ENCODE measurements at places on chromosomes 5 and 9. TPM values are rescaled to one million over a fixed set of nuclear protein-coding genes. Genes with fewer than 3 reads are reported as not detected.

The CHSY3 gene
- total RNA-seq = not detected

GRCh38 chr5:109838157-109838556, 148.4 kb downstream of the MAN2A1 start:
- DNase-seq = no peak

DNA sequence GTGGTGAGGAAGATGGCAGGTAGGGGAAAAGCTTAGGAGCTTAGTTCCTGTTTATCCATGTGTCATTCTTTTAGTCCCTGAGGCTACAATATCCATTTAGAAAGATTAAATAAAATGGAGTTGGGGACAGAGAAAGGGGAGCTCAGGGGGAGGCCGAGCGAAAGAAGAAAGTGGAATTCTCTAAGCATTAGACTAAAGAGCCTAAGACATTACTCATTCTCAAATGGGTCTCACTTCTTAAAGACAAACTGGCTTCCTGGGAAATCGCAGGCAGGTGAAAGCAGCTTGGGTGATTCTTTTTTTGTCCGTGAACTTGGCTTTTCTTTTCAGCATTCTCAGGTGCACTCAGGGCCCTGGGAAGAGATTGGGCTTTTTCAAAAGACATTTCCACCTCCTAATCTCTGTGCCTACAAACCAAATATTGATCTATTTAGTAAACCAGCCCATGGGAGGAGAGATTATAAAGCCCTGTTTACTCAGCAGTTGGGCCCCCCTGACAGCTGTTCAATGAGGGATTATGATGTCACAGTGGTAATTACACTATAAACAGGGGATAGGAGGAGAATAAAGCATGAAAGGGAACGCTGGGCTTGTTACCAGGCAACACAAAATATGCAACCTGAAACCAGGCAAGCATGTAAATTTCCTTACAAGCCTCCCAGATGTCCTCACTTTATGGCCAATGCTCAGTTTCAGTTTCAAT, 584.0 kb downstream of the ACTL7B start:
- DNase-seq = peak; percentile 29

DNA sequence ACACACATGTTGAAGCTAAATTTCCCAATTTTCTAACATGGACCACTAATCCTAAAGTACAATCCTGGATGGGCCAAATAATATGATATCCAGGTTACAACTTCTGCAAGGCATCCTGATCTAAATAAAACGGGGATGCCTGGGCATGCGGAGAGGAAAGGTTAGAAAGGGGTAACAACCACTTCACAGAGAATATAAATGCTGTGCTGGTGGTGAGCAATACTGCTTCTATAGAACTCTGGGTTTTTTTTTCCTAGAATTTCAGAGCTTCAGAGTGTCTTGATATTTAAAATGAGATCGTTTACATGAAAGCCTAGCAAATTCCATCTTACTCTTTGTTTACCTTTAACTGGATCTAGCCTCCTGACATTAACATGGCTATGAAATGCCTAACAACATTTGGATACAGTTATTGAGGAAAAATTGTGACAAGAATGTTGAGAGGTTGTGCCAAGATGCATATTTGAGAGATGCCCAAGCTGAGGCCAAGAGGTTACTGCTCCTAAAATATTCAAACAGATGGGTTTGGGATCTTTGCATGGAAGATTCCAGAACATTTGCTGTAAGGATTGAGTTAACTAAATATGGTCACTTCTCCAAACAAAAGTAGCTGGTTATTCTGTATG, 22.4 kb downstream of the TNFAIP8 start:
- no peak for DNase-seq

DNA sequence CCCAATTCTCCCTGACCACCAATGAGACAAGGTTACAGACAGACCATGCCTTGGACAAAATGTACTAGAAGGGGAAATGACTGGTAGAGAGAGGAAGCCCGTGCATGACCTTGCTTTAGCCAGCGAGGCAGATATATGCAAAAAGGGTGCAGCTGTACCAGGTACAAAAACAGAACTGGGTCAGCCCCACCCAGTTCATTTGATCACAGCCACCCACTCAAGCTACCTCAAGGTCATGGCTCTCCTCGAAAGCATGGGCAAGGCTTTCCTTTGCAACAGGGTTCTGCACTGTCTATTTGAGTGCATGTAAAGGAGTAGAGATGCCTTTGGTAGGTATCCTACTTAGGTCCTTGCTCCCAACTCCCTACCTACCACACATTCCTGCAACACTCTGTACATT, 33.3 kb downstream of the TLE1 start:
- DNase-seq = no peak

DNA sequence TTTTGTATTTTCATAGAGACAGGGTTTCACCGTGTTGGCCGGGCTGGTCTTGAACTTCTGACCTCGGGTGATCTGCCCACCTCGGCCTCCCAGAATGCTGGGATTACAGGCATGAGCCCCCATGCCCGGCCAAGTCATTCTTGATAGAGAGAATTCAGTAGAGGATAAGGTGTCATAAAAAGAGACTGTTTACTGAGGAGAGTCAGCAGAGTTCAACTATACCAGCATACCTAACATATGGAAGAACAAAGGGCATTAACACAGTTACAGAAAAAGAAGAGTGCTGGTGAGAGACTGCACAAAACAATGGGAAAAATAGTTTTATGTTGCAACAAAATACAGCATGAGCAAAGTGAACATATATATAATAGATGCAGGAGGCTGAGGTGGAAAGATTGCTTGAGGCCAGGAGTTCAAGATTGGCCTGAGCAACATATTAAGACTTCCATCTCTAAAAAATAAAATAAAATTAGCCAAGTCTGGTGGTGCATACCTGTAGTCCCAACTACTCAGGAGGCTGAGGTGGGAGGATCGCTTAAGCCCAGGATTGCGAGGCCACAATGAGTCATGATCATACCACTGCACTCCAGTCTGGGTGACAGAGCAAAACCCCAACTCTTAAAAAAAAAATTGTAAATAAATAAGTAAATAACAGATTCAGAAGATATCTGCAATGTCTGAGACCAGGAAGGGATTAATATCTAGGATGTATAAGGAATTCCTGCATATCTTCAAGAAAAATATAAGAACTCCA, 19.5 kb downstream of the B4GALT1 start:
- DNase-seq = no peak

GRCh38 chr5:98604721-98605425, 168.6 kb upstream of the RGMB start:
- no peak for DNase-seq

The PPIC gene
- total RNA-seq = 21.9 TPM

- no peak for DNase-seq
Measured at GRCh38 chr5:179300581-179301180, 44.6 kb downstream of the ADAMTS2 start.

The FABP6 gene
- total RNA-seq = 22.4 TPM

The NRG2 gene
- 6.8 TPM for total RNA-seq

DNA sequence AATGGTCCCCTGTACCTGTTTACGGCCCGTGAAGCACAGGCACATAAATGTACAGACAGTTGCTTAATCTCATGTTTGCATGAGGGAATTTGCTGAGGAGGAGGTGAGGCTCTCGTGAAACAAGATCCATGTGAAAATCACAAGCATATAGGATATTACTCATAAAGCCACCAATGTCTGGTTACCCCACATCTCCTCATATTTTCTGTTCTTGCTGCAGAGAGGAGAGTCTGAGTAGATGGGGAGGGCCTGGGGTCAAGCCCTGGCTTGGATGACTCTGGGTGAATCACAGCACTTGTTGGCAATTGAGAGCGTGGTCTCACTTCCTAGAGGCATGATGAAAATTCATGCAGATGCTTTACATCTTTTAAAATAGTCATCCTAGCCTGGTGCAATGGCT, 975 bp downstream of the AGXT2 start:
- no peak for DNase-seq

GRCh38 chr5:151107084-151107483, 26.2 kb upstream of the TNIP1 start:
- DNase-seq = no peak

GRCh38 chr5:172172912-172173563, 15.0 kb downstream of the STK10 start:
- peak; percentile 45 for DNase-seq

DNA sequence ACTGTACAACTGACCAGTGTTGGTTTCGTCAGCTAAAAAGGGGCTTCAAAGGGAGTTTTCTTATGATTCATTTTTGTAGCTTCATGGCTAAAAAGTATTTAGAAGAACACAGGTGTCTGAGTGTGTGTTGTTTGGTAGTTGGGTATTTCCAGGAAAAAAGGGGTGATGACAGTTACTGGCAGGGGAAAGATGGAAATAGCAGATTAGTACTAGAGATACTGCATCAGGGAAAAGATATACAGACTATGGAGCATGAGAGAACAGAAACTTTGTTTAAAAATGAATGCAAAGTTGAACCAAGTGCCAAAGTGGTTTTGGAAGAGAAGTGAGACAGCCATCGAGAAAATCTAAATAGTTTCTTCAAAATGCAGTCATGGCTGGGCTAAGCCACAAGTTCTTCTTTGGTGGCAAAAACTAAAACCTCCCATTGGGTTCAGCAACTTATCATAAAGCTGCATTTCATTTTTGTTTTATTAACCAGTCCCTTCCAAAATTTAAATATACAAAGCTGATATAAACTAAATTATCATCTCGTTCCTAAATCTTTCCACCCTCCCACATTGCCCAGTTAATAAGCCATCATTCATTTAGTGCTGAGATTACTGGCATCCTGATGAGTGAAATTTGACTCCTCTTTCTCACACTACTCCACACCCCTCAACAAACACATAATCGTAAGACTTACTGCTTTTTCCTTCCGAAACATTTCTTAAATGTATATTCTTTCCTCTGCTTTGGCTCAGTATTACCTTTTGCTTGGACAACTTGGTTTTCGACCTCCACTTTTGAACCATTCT, 33.5 kb downstream of the ELL2 start:
- no peak for DNase-seq

DNA sequence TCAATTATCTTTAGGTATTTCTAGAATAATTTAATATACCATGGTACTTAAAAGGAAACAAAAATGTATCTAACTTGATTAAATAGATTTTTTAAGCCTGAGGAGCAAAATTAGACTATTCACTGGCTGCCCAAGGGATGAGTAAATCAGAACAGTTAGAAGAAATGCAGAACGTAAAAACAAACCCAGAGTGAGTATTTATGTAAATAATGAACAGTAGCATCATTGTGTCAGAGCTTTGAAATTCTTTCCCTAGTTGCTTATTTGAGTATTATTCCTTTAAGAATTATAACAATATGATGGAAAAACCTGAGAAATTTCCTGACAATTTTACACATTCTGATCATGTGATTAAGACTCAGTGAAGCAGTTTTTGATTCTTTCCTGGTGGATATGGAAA, 200.9 kb downstream of the GDNF start:
- DNase-seq = no peak

DNA sequence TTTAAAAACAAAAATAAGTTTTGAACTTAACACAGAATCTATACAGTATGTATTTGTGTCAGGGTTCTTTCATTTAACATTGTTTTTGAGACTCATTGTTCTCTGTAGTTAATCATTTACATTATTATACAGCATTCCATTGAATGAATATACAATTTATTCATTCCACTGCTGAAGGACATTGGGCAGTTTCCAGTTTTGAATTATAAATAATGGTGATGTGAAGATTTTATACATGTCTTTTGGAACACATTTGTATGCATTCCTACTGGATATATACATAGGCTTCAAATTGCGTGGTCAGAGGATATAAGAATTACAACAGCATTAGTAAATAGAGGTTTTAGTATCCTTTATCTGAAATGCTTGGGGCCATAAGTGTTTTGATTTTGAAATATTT, 72.0 kb downstream of the CEP120 start:
- no peak for DNase-seq

GRCh38 chr5:100889896-100890295, 13.2 kb downstream of the ST8SIA4 start:
- DNase-seq = no peak

The DDX41 gene
- 172 TPM for total RNA-seq

DNA sequence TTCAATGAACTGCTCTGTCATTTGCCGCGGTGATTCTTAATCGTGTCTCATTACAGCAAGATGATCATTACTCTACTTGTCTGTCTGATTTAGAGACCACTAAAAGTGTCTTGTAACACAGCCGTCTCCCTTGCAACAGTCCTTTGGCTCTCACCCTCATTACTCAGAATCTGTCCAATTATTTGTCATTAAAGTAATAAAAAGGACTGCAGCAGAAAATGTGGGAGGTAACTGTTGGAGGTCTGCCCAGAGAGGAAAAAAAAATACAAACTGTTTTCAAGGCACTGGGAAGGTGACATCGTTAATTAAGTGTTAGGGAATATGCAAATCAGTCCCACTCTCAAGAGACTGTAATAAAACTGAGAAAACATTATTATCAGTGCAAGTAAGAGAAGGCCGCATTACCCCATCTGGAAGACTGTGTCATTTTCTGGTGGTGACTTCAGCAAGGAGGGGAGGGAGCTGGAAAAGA, 281.0 kb downstream of the RASEF start:
- DNase-seq = no peak

GRCh38 chr5:78783434-78784130, 135.0 kb upstream of the LHFPL2 start:
- DNase-seq = no peak

DNA sequence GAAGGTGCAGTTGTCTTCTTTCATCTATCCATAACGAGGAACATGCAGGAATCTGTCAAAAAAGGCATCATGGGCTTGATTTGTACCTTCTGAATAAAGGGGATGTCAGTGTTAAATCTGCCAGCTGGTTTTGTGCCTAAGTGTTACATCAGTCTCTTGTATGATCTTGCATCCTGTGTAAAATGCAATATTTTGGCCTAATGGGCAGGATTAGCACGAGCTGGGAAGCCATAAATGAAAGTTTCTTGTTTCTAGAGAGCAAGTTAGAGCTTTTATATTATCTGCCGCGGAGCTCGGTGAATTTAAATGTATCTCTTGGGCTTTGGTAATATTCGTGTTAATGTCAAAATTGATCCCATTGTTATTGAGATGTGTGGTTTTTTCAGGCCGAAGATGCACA, 526.1 kb upstream of the WWC1 start:
- DNase-seq = no peak

- DNase-seq = peak; percentile 43
Measured at GRCh38 chr9:120583958-120584369, 4.0 kb upstream of the CDK5RAP2 start.

DNA sequence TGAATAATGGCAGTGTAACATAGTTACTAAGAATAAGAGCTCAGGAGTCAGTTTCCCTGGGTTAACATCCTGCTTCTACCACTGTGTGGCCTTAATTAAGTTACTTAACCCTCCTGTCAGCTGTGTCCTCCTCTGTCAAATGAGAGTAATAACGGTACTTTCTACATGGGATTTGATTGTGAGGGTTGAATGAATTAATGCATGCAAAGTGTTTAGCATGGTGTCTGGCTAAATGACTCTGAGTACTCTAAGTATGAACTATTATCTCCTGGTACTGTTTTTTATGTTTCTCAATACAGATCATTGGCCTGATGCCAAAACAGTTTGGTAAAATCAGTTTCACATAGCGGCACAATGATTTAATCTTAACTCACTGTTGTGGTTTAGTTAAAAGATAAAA, 19.6 kb downstream of the ZNF131 start:
- no peak for DNase-seq

DNA sequence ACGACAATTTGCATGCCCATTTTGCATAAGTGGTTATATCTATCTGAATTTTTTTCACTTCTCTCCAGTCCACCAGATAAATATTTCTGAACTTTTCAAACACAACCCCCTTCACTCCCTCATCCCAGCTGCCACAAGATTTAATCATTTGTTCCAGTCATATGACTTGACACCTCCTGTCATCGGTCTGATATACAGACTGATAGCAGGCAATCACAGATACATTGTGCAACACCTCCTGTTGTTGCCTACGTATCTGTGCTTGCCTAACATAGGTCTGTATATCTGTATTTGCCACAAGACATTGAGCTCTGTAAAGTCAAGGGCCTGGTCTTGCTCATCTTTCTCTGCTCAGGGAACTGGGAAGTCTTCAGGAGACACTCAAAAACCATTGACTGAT, 65.6 kb downstream of the GNA14 start:
- no peak for DNase-seq

The ODF2 gene
- total RNA-seq = 32.1 TPM

The SLC45A2 gene
- total RNA-seq = not detected

All from Caki2 (cell line).